Thoracic aorta (tissue), 2 donors: ENCODE measurements at places on chromosomes 12 and 14.

DNA sequence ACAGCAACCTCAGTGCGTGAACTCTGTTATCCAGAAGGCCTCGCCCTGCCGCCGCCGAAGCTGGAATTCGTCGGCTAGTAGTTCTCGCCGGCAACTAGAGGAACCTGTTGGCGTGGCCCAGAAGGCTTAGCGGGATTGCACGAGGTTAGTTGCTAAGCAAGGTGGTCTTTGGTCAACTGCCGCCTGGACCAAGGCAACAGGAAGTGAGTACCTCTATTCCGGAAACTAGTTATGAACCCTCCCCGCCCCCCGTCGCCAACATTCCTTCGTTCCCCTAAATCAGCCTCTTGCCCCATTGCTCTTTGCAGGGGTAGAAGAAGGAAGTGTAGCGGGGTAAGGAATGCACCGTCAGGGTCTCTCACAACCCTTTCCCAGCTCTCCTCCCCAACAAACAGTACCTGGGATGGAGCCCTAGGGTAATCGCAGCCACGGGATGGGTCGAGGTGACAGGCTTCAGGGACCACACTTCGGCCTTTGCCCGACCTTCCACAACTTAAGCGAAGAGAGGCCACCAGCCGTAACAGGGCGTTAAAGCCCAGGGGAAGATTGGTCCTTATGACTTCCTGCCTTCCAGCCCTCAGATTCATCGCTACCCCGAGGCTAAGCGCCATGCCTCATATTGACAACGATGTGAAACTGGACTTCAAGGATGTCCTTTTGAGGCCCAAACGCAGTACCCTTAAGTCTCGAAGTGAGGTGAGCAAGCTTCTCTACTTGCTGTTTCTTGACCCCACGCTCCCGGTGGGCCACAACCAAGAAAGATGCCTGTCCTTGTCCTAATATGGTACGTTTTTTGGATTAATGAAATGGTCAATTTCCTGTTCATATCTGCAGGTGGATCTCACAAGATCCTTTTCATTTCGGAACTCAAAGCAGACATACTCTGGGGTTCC, at the start of gene GMPR2:
TSS of gene GMPR2 (plus strand) at position 285 of the 893 bp plus-strand sequence. CDS start at position 610, 325 bp downstream.
- no peaks in the 10 kb centered on the region for H3K27me3 ChIP-seq
- peak; percentile 47 for DNase-seq
- H3K4me3 ChIP-seq = peak within 1 kb of the TSS; percentile 74
- H3K4me1 ChIP-seq = peaks cover 35% of the 10 kb centered on the region
- peaks cover 23% of the 10 kb centered on the region for H3K36me3 ChIP-seq

GRCh38 chr12:129467726-129468125, 436.1 kb downstream of the TMEM132D start:
- no peaks in the 10 kb centered on the region for H3K36me3 ChIP-seq
- H3K27me3 ChIP-seq = no peaks in the 10 kb centered on the region
- H3K4me3 ChIP-seq = no peak overlapping the region
- no peak for DNase-seq

GRCh38 chr12:45648070-45648469, 81.4 kb upstream of the ARID2 start:
- H3K27me3 ChIP-seq = no peaks in the 10 kb centered on the region
- no peak overlapping the region for H3K27ac ChIP-seq
- no peaks in the 10 kb centered on the region for H3K4me1 ChIP-seq

GRCh38 chr12:54007538-54008259, 1.1 kb upstream of the HOXC8 start:
- no peaks in the 10 kb centered on the region for H3K36me3 ChIP-seq
- DNase-seq = no peak
- no peak overlapping the region for H3K27ac ChIP-seq
- H3K4me3 ChIP-seq = no peak overlapping the region
- no peaks in the 10 kb centered on the region for H3K27me3 ChIP-seq

GRCh38 chr12:59657266-59657665, 61.4 kb downstream of the SLC16A7 start:
- no peak overlapping the region for H3K4me3 ChIP-seq
- H3K4me1 ChIP-seq = peaks cover 16% of the 10 kb centered on the region
- H3K27ac ChIP-seq = no peak overlapping the region
- no peaks in the 10 kb centered on the region for H3K27me3 ChIP-seq

DNA sequence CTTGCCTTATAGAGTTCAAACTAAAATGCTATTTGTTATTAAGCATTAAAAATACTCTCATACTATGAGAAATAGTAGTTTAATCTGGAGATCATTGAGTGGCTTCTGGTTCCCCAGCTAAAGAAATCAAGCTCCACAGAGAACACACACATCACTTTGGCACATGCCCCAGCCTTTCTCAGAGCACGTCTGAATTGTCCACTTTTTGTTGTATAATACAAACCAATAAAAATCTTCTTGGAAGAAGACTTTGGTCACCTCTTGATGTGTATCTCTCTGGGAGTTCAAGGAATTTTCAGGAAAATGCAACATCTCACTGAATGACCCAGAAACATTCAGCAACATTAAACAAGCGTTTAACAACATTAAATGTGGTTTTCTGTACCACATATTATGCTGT, 413.9 kb downstream of the GALC start:
- no peak overlapping the region for H3K4me3 ChIP-seq
- H3K4me1 ChIP-seq = no peaks in the 10 kb centered on the region
- no peak overlapping the region for H3K27ac ChIP-seq
- DNase-seq = no peak
- H3K27me3 ChIP-seq = no peaks in the 10 kb centered on the region
- H3K36me3 ChIP-seq = no peaks in the 10 kb centered on the region

DNA sequence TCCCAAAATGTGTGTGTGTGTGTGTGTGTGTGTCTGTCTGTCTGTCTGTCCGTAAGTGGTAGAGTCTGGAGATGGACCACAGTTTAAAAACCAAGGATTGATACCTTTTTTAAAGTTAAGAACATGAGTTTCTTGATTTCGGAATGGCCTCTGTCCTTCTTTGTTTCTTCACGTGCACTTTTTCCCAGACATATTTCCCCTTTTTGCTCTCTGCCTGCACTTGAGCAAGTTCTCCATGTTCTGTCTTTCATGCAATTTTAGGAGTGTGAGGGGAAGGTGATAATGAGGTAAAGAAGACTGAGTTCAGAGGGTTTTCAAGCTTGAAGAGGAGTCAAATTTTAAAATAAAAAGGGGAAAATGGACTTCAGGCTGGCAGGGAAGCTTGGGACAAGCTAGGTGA, 12.7 kb downstream of the OLR1 start:
- no peak overlapping the region for H3K27ac ChIP-seq
- H3K4me3 ChIP-seq = no peak overlapping the region
- no peaks in the 10 kb centered on the region for H3K4me1 ChIP-seq
- no peaks in the 10 kb centered on the region for H3K36me3 ChIP-seq
- no peak for DNase-seq

GRCh38 chr14:57161583-57162234, 107.0 kb downstream of the EXOC5 start:
- H3K27me3 ChIP-seq = no peaks in the 10 kb centered on the region
- H3K4me1 ChIP-seq = no peaks in the 10 kb centered on the region
- no peak overlapping the region for H3K27ac ChIP-seq
- DNase-seq = no peak

DNA sequence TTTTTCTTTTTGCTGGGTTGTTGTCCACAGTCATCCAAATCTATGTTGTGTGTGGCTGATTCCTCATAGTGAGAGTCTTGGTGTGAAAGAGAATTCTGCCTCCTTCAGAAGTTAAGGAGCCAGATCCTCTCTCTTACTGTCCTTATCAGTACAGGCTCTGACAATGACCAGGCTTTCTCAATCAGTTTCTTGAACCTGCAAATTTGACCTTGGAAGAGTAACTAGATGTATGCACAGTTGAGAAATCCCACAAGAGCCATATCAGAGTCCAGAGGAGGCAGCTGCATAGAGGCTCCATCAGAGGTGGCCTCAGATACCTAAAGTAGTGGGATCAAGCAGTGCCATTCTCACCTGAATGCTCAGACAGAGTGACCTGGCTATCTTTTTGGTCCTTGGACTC, 5.5 kb upstream of the GALC start:
- H3K4me3 ChIP-seq = no peak overlapping the region
- H3K4me1 ChIP-seq = peaks cover 7% of the 10 kb centered on the region
- H3K27ac ChIP-seq = no peak overlapping the region
- no peak for DNase-seq
- no peaks in the 10 kb centered on the region for H3K36me3 ChIP-seq
- no peaks in the 10 kb centered on the region for H3K27me3 ChIP-seq

- H3K4me1 ChIP-seq = no peaks in the 10 kb centered on the region
- no peaks in the 10 kb centered on the region for H3K36me3 ChIP-seq
- H3K27me3 ChIP-seq = no peaks in the 10 kb centered on the region
- no peak overlapping the region for H3K4me3 ChIP-seq
- no peak for DNase-seq
- no peak overlapping the region for H3K27ac ChIP-seq
Observed at GRCh38 chr14:61329478-61330051, 8.2 kb downstream of the PRKCH start.

GRCh38 chr12:100823963-100824362, 29.4 kb downstream of the ANO4 start:
- no peak overlapping the region for H3K27ac ChIP-seq
- no peak overlapping the region for H3K4me3 ChIP-seq
- H3K27me3 ChIP-seq = no peaks in the 10 kb centered on the region
- H3K4me1 ChIP-seq = no peaks in the 10 kb centered on the region
- H3K36me3 ChIP-seq = no peaks in the 10 kb centered on the region

- DNase-seq = no peak
- no peaks in the 10 kb centered on the region for H3K36me3 ChIP-seq
- H3K4me3 ChIP-seq = no peak overlapping the region
- H3K27me3 ChIP-seq = no peaks in the 10 kb centered on the region
Observed at GRCh38 chr12:96204381-96204780, 10.2 kb downstream of the ELK3 start.

DNA sequence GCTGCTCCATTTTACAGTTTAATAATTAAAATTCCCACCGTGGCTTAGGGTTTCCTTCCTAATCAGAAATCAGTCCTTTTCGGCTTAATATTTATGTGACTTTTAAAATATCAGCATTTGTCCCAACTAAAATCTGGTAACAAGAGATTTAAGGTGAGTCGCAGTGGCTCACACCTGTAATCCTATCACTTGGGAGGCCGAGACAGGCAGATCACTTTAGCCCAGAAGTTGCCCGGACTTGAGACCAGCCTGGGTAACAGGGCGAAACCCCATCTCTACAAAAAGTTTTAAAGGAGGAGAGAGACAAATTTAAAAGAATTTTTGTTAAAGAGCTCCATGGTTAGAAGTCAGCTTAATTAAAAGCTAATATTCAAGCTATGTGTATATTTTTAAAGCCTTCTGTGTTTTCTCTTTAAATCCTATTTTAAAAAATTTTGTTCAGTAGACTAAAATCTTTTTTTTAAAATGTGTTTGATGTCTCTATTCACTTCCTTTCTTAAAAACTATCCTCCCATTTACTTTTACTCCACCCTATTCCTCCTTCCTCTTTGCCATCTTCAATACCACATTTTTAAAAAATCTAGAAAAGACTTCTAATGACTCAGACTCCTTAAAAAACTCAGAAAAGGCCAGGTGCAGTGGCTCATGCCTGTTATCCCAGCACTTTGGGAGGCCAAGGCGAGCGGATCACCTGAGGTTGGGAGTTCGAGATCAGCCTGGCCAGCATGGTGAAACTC, 3.8 kb upstream of the TAC3 start:
- DNase-seq = no peak
- H3K4me1 ChIP-seq = no peaks in the 10 kb centered on the region

GRCh38 chr12:112170971-112171596, 45.7 kb downstream of the TRAFD1 start:
- H3K4me1 ChIP-seq = no peaks in the 10 kb centered on the region
- H3K4me3 ChIP-seq = no peak overlapping the region
- H3K27ac ChIP-seq = no peak overlapping the region
- peaks cover 41% of the 10 kb centered on the region for H3K36me3 ChIP-seq

DNA sequence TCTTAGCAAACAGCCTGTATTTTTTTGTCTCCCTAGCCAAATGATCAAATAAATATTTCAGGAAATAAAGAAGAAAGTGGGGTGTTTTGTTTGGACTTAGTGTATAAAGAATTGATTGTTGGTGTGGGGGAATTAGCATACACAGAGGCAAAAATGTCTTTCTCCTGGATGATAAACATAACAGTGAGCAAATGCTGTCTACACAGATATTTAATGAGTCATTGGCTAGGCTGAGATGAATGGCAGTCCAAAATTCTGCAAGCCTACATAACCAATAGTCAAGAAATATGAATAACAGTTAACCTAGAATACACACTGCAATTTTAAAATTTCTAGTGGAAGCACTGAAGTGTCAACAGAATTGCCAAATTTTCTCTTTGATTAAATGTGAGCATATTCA, 35.8 kb downstream of the MYF5 start:
- no peak overlapping the region for H3K4me3 ChIP-seq
- H3K4me1 ChIP-seq = no peaks in the 10 kb centered on the region
- no peak overlapping the region for H3K27ac ChIP-seq
- H3K27me3 ChIP-seq = no peaks in the 10 kb centered on the region

- no peak overlapping the region for H3K4me3 ChIP-seq
- no peaks in the 10 kb centered on the region for H3K27me3 ChIP-seq
- H3K36me3 ChIP-seq = no peaks in the 10 kb centered on the region
- peak overlapping the region; percentile 85 for H3K27ac ChIP-seq
- peaks cover 43% of the 10 kb centered on the region for H3K4me1 ChIP-seq
Observed at GRCh38 chr12:11731455-11731854, 82.0 kb downstream of the ETV6 start.

GRCh38 chr14:63432888-63433552, 110.2 kb downstream of the PPP2R5E start:
- no peaks in the 10 kb centered on the region for H3K36me3 ChIP-seq
- H3K4me1 ChIP-seq = peaks cover 29% of the 10 kb centered on the region
- no peaks in the 10 kb centered on the region for H3K27me3 ChIP-seq
- no peak overlapping the region for H3K27ac ChIP-seq
- no peak for DNase-seq
- no peak overlapping the region for H3K4me3 ChIP-seq

GRCh38 chr12:19150273-19150900, 20.9 kb downstream of the PLEKHA5 start:
- no peaks in the 10 kb centered on the region for H3K36me3 ChIP-seq
- no peak for DNase-seq
- H3K4me1 ChIP-seq = peaks cover 18% of the 10 kb centered on the region
- H3K4me3 ChIP-seq = no peak overlapping the region

DNA sequence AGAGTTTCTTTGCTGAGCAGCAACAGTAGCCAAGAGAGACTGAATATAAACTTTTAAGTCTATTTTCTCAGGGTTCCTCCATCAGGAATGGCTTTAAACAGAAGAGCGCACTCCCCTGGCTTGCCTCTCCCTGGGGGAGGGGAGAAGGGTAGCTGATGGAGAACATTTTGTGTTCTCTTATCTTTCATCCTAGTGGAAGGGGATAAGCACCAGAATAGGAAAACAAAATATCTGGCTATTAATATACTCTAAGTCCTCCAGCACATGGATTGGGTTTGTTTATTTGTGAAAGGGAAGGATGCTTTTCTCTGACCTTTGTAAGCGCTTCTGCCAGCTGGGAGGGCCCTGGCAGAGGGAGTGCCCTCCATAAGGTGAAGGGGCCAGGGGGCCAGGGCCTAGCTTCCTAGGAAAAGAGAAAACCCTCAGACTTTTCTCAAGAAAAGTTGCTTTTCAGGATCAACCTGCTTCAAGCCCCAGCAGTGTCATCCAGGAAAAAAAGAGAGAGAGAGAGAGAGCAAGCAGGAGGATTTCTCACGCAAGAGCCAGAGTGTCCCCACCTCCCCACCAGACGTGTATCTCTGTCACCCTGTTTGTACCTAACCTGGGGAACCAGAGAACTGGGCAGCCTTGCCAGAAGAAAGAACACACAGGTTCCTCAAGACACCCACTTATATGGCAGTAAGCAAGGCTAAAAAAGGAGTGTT, 34.3 kb upstream of the ATP2A2 start:
- no peaks in the 10 kb centered on the region for H3K36me3 ChIP-seq
- H3K27me3 ChIP-seq = no peaks in the 10 kb centered on the region
- no peak for DNase-seq
- peaks cover 17% of the 10 kb centered on the region for H3K4me1 ChIP-seq
- no peak overlapping the region for H3K4me3 ChIP-seq
